ENCODE measurements at places on chromosomes 6 and 20. TPM values are rescaled to one million over a fixed set of nuclear protein-coding genes. Genes with fewer than 3 reads are reported as not detected.

GRCh38 chr6:116528780-116529179 lies 16.7 kb downstream of the TRAPPC3L start:
- no peak for DNase-seq

GRCh38 chr6:111642463-111643158 lies 36.9 kb upstream of the TRAF3IP2 start:
- DNase-seq, result no peak

DNA sequence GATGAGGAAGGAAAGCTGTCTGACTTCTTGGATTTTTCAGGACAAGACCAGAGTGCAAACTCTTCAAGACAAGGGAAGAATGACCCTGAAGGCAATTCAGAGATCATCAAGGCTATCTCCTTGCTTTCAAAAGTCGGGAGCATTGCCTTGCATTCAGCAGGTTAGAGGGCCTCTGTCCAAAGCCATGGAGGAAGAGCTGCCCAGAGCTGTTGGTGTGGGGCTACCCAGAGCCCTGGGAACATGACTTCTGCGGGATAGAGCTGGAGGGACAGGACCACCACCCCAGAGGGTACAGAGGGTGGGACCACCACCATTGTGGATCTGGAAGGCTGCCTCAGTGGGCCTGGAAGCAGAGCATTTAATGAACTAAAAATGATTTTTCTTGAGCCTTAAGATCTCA lies 5.2 kb upstream of the SRXN1 start:
- no peak for DNase-seq

Gene XKR7
- not detected for total RNA-seq

Gene SYS1
- 93.3 TPM for total RNA-seq

Gene EDEM2
- 24.1 TPM for total RNA-seq

Gene DEFB132
- not detected for total RNA-seq
